Esophagus squamous epithelium (tissue), 5 donors: ENCODE measurements at places on chromosomes 5 and 9.

GRCh38 chr9:120158221-120158620, 421.7 kb downstream of the CDK5RAP2 start:
- no peak for DNase-seq

DNA sequence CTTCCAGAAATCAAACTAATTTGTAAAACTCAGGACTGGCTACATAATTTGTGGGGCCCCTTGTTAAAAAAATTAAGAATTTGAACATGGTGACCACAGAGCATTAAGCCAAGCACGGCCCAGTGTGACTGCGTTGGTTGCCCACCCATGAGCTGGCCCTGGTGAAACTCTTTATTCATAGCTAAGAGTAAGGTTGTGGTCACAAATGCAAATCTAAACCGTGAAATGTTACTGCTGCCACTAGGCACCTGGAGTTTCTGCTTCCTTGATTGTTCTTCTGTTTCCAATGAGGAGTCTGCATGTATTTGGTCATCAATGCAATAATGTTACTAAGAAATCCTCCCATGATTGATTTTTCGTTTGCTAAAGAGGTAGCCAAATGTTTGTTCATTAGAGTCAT, 4.2 kb downstream of the GCNT1 start:
- no peak for DNase-seq

- DNase-seq, result no peak
These were observed 108.7 kb downstream of the RXRA start for GRCh38 chr9:134434894-134435506.

- DNase-seq, result no peak
These were observed 71.7 kb upstream of the RAD23B start for GRCh38 chr9:107211284-107211923.
